CD8-positive, alpha-beta memory T cell (primary cell): ENCODE measurements at places on chromosomes 7 and 10. TPM values are rescaled to one million over a fixed set of nuclear protein-coding genes. Genes with fewer than 3 reads are reported as not detected.

CLCN1 gene
- total RNA-seq: not detected

DNAJC30 gene
- total RNA-seq: 10.9 TPM

- no peaks in the 10 kb centered on the region for H3K36me3 ChIP-seq
- no peaks in the 10 kb centered on the region for H3K27me3 ChIP-seq
- no peaks in the 10 kb centered on the region for H3K4me1 ChIP-seq
- H3K4me3 ChIP-seq: no peak overlapping the region
Measured at GRCh38 chr7:94451187-94451586, 56.5 kb downstream of the COL1A2 start.

DNA sequence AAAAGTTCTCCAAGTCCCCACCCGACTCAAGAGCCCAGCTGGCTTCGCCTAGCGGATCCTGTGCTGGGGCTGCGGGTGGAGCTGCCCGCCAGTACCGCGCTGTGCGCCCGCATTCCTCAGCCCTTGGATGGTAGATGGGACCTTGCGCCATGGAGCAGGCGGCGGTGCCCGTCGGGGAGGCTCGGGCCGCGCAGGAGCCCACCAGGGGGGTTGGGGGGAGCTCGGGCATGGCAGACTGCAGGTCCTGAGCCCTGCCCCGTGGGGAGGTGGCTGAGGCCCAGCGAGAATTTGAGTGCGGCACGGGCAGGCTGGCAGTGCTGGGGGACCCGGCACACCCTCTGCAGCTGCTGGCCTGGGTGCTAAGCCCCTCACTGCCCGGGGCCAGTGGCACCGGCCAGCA, 57.0 kb downstream of the TBC1D12 start:
- H3K27me3 ChIP-seq: no peaks in the 10 kb centered on the region
- no peaks in the 10 kb centered on the region for H3K4me1 ChIP-seq
- H3K36me3 ChIP-seq: no peaks in the 10 kb centered on the region
- H3K27ac ChIP-seq: no peak overlapping the region

DNA sequence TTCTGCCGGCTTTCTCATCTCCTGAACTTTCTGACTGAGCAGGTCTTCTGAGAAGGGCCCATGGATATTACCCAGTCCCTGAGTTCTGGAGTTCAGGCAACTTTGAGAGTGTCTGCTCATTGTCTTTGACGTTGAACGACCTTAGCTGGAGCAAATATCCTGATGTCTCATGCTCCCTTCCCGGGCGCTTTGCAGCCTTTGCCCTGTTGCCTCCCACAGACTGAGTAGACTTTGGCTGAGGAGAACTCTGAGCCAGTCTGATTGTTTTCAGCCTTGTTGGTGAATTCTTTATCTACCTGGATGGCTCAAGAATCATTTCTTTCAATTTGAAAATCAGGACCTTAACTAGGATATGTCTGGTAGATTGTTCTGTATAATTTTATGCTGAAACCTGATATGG, 353.7 kb downstream of the GLRX3 start:
- no peak for DNase-seq
- no peaks in the 10 kb centered on the region for H3K27me3 ChIP-seq
- no peaks in the 10 kb centered on the region for H3K4me1 ChIP-seq
- no peak overlapping the region for H3K27ac ChIP-seq
- no peaks in the 10 kb centered on the region for H3K36me3 ChIP-seq
- no peak overlapping the region for H3K4me3 ChIP-seq

DNA sequence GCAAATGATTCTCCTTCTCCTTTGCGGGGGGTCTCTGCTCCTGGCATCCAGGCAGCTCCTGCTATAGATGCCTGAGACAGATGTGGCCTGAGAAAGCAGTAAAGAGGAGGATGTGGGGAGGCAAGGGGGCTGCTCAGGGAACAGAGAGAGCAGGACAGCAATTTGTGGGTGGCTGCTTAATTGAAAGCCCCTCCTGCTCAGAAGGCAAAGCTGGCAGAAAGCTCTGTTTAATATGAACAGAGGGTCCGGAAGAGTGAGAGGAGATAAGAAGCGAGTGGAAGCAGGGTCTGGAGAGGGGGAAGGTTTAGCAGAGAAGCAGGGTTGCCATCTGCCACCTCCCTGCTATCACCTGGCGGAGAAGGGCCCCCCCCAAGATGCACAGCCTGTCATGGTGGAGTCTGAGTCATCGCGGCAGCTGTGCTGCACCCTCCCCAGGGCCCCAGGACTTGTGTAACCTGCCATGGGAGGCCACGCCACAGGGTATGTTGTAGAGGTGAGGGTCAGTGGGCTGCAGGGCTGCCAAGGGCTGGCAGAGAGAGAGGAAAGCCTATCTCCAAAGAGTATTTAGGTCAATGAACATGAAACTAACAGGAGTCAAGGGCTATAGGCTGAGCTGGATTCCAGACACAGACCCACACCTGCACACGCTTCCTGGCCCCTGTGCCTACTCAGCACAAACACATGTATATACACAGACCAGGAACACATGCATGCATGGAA, 1109.8 kb upstream of the AUTS2 start:
- no peak overlapping the region for H3K27ac ChIP-seq
- no peak for DNase-seq
- no peaks in the 10 kb centered on the region for H3K27me3 ChIP-seq
- no peaks in the 10 kb centered on the region for H3K4me1 ChIP-seq
